ENCODE measurements at places on chromosomes 6 and 20.

- no peak for DNase-seq
Observed at GRCh38 chr6:125431971-125432370, 130.2 kb upstream of the HDDC2 start.

GRCh38 chr20:53165452-53165851 is 193.3 kb downstream of the TSHZ2 start:
- DNase-seq, result no peak

DNA sequence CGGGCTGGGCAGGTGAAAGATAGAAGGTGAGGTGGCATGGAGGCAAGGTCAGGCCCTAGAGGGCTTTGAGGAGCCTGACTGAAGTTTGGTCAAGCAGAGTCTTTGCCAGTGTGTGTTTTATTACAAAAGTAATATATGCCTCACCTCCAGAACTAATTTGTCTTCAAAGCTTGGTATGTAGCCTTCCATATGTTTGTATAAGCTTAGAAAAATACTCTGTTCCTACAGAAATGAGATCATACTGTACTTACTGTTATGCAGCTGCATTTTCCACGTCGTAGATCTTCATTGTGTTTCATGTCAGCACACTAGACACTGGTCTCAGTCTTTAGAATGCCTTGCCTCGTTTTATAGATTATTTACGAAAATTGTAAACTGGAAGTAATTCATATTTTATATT is 61.8 kb downstream of the ANKS1A start:
- DNase-seq, result no peak

GRCh38 chr20:36493051-36493800 is 48.1 kb upstream of the MYL9 start:
- peak; percentile 57 for DNase-seq

GRCh38 chr6:100343316-100344077 is 121.2 kb downstream of the SIM1 start:
- no peak for DNase-seq

GRCh38 chr20:47921408-47921807 is 136.1 kb upstream of the SULF2 start:
- no peak for DNase-seq

DNA sequence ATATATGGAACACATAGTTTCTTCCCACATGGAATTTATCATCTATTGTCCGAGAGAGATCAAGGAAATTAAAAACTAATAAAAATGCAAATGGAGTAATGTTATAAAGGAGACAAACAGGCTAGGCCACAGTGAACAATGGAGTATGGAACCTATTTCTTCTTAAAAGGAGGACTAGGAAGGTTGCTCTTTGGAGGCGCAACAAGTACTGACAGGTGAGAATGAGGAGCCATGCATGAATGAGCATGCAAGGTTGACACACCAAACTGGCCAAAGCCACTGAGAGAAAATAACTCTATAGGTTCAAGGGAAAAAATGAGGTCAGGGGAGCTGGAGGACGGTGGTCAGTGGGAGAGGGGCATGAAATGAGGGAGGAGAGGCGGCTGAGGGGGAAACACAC is 40.9 kb downstream of the PSMB1 start:
- DNase-seq, result no peak

GRCh38 chr6:41257369-41258195 is 28.9 kb downstream of the TREM1 start:
- DNase-seq, result no peak

GRCh38 chr6:37618916-37619590 is 78.6 kb downstream of the MDGA1 start:
- DNase-seq, result peak; percentile 39

GRCh38 chr20:20276811-20277530 is 90.9 kb upstream of the INSM1 start:
- no peak for DNase-seq

- DNase-seq, result no peak
Observed at GRCh38 chr20:33183312-33183711, 15.4 kb downstream of the BPIFA2 start.

DNA sequence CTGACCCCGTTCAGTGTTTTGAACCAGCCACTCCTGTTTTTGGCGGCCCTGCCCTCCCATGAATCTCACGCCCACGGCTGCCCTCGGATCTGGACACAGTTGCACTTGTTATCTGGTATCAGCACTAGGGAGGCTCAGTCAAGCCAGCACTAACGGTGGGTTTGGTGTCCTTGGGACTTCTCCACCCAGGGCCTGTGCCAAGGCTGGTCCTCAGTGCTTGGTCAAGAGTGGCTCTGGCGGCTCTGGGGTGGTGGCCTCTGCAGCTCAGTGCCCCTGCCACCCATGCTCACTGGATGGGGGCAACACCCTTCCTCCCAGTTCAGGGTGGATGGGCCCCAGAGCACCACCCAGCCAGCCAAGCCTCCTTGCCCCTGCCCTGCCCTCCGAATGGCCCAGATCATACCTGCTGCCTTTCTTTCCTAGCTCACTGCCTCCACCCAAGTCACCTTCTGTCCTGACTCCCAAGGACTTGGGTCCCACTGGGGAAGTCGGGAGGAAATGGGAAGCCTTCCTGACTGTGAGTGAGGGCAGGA is 54.7 kb downstream of the SSR1 start:
- no peak for DNase-seq

DNA sequence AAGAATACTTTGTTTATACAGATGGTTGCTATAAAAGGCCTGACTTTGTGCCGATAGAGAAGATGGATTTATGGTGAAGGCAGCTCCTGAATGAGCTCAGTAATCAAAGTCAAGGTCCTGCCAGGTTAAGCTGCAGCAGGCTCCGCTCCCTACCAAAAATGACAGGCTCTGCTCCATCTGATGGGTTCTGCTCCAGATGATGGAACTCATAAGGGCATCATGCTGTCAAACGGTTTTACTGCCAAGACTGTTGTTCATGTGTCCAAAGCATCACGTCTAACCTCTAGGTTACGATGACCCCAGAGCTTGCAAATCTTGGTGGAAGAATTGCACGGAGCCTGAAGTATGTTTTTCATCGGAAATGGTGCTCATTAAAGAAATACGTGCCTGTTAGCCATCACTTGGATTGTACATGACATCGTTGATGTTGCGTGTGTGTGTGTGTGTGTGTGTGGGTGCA is 19.2 kb upstream of the PTGIS start:
- no peak for DNase-seq

- peak; percentile 69 for DNase-seq
Observed at GRCh38 chr6:33172688-33173534, 19.4 kb downstream of the COL11A2 start.

DNA sequence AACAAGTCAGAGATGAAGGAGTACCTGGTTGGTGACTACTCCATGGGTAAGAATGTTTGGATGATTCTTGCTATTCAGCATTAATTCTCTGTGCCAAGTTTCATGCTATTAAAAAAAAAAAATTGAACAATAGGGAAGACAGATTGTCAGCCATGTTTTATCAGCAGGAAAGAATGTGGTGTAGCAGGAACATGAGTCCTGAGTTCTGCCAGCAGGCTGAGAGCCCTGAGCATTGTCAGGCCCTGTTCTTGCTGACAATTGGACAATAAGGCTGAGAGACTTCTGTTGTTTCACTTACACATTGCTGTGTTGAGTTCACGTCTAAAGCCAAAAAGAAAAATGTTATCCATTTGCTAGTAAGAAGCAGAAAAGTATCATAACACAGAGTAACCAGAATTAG is 70.4 kb upstream of the SMIM28 start:
- no peak for DNase-seq

DNA sequence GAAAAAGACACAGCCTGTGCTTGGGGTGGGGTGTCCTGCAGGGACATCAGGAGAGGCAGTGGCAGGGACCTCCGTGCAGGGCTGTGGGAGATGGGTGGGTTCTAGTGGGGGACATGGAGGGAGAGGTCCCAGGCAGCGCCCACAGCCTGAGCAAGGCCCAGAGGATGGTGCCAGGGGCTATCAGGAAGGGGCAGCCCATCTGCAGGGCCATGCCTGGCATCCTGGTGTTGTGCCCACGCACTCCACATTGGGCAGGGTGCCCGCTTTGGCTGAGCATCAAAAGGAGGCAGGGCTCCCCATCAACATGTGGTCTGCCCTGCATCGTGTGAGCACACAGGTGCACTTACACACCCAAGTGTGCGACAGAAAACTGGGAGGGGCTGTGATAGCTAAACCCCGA is 184.3 kb upstream of the SNX9 start:
- DNase-seq, result no peak

- no peak for DNase-seq
Observed at GRCh38 chr6:97138581-97138980, 144.4 kb downstream of the MMS22L start.

GRCh38 chr6:14510038-14510437 is 392.5 kb downstream of the CD83 start:
- no peak for DNase-seq

DNA sequence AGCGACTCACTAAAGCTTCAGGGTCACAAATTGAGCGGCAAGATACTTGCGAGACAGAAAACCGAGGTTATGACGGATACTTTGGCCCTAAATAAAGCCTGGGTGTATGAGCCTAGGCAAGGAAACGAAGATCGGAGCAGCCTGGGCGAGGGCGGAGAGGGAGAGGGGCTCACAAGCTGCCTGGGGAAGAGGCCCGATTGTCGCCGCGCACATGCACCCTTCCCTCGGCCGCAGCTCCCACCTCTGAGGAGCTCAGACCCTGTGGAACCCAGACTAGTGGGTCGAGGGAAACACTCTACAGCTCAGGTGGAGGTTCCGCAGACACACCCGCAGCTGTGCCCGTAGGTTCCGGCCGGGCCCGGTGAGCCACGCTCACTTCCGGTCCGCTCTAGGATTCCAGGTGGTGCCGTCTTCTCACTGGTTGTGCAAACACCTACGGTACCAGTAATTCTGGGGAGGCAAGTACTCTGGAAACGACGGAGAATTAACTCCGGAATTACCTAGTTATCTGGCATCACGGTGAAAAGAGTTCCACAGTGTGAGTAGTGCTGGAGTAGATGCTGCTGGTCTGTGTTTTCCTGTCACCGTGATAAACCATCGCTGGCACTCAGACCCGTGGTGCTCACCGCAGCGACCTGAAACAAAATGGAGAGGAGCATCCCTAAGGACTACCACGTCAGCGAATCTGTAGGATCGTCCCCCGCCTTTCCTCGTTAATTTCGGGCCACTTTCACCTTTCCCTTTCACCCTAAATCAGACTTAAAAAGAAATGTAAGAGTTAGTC is 61.5 kb downstream of the GPX5 start:
- peak; percentile 72 for DNase-seq

- no peak for DNase-seq
Observed at GRCh38 chr6:26657256-26657655, 2.3 kb downstream of the ZNF322 start.

GRCh38 chr6:45376310-45377042 is 1.3 kb downstream of the SUPT3H start:
- DNase-seq, result peak; percentile 29

GRCh38 chr20:3193806-3194616 is 10.5 kb downstream of the DDRGK1 start:
- DNase-seq, result no peak

DNA sequence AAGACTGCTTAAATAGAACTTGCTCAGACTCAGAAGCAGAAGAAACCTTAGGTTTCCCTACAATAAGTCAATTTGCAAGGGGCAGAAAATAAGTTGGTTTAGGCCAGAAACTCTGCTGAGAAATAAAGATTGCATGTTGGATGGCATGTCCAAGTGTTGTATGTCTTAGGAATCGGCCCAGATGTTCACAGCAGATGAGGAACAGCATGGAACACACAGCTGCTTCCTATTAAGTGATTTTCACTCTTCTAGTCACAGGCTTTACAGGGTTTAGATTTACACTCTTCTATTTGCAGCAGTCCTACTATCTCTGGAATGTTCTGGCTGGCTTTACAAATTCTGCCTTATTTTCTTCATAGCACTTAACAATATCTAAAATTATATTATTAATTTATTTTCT is 3.2 kb downstream of the ZKSCAN4 start:
- no peak for DNase-seq

Measured in neural progenitor cell (in vitro differentiated cells).